Endodermal cell (in vitro differentiated cells): ENCODE measurements at places on chromosomes 3 and 15. TPM values are rescaled to one million over a fixed set of nuclear protein-coding genes. Genes with fewer than 3 reads are reported as not detected.

DNA sequence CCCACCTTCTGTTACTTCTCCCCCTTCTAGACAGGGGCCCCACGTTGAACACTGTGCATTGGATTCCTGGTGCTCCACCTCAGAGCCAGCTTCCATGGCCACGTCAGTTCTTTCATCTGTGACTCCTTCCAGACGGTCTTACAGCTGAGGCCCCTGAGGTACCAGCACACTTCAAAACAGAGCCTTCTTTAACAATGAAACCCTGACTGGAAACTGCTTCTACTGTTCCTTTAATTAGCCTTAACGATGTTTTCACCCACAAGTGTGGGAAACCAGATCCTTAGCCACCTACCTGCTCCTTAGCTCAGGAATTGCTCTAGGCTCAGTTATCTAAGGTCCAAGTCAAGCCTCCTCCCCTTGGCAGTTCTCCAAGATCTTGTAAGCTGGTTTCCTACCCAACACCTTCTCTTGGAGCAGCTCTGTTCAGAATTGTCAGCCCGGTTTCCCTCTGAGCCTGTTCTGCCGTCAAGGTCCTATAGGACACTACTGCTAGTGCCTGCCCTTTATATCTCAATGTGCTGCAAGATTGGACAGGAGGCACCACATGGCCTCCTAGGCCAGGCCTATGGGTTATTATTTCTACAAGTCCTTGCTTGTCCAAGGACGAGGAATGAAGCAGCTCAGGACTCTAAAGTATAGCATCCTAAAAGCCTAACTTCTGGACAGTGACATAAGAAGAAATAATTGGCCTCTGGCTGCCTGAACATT, 80.7 kb downstream of the FMN1 start:
- H3K4me1 ChIP-seq: peaks cover 6% of the 10 kb centered on the region
- DNase-seq: no peak
- H3K27me3 ChIP-seq: peaks cover 49% of the 10 kb centered on the region

DNA sequence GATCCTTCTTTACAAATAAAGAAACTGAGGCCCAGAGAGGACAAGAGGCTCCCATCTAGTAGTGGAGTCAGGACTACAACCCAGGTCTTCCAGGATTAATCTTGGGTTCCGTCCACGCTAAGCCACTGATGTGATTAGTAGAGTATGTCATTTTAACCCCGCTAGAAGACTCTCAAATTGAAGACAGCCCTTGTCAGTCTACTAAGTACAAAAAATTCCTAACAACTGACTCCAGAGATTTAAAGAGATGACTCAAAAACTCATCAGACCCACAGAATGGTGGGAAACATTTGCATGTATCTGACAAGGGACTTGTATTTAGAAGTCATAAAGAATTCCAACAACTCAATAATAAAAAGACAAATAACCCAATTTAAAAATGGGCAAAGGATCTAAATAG, 145.3 kb downstream of the CNTN3 start:
- no peaks in the 10 kb centered on the region for H3K27me3 ChIP-seq
- no peak for DNase-seq
- no peaks in the 10 kb centered on the region for H3K4me1 ChIP-seq
- H3K36me3 ChIP-seq: no peaks in the 10 kb centered on the region

Gene MCTP2
- total RNA-seq: 8.5 and 9.2 TPM in 2 replicates

GRCh38 chr15:38474155-38474757, 20.3 kb downstream of the FAM98B start:
- H3K36me3 ChIP-seq: peaks cover 61% of the 10 kb centered on the region
- peak; percentile 49 for DNase-seq
- H3K27me3 ChIP-seq: no peaks in the 10 kb centered on the region
- no peaks in the 10 kb centered on the region for H3K4me1 ChIP-seq
- H3K4me3 ChIP-seq: no peak overlapping the region
